ENCODE measurements at places on chromosomes 3 and 15. TPM values are rescaled to one million over a fixed set of nuclear protein-coding genes. Genes with fewer than 3 reads are reported as not detected.

Gene ACTC1
- 1.7 TPM for total RNA-seq

Gene NMD3
- total RNA-seq: 57.2 TPM

Gene SLC2A2
- total RNA-seq: 123 TPM

GRCh38 chr3:53082736-53083135 lies 36.9 kb upstream of the SFMBT1 start:
- DNase-seq: no peak
- peaks cover 19% of the 10 kb centered on the region for H3K4me1 ChIP-seq
- H3K27ac ChIP-seq: no peak overlapping the region
- no peaks in the 10 kb centered on the region for H3K27me3 ChIP-seq

GRCh38 chr3:125324341-125324740 lies 50.8 kb downstream of the ZNF148 start:
- peaks cover 4% of the 10 kb centered on the region for H3K36me3 ChIP-seq
- H3K27me3 ChIP-seq: no peaks in the 10 kb centered on the region
- DNase-seq: no peak
- no peak overlapping the region for H3K4me3 ChIP-seq
- no peaks in the 10 kb centered on the region for H3K4me1 ChIP-seq
- no peak overlapping the region for H3K27ac ChIP-seq

Gene P2RY12
- 0.07 TPM for total RNA-seq

Gene NR2E3
- total RNA-seq: not detected

Gene C3orf22
- not detected for total RNA-seq

Gene CAPN3
- total RNA-seq: 21.1 TPM

GRCh38 chr15:33099739-33100138 lies 94.8 kb downstream of the FMN1 start:
- H3K27ac ChIP-seq: no peak overlapping the region
- DNase-seq: no peak
- peaks cover 13% of the 10 kb centered on the region for H3K27me3 ChIP-seq
- no peaks in the 10 kb centered on the region for H3K36me3 ChIP-seq

GRCh38 chr3:7841451-7841850 lies 660.2 kb upstream of the LMCD1 start:
- H3K36me3 ChIP-seq: no peaks in the 10 kb centered on the region
- peak overlapping the region; percentile 5 for H3K27ac ChIP-seq
- H3K27me3 ChIP-seq: no peaks in the 10 kb centered on the region

DNA sequence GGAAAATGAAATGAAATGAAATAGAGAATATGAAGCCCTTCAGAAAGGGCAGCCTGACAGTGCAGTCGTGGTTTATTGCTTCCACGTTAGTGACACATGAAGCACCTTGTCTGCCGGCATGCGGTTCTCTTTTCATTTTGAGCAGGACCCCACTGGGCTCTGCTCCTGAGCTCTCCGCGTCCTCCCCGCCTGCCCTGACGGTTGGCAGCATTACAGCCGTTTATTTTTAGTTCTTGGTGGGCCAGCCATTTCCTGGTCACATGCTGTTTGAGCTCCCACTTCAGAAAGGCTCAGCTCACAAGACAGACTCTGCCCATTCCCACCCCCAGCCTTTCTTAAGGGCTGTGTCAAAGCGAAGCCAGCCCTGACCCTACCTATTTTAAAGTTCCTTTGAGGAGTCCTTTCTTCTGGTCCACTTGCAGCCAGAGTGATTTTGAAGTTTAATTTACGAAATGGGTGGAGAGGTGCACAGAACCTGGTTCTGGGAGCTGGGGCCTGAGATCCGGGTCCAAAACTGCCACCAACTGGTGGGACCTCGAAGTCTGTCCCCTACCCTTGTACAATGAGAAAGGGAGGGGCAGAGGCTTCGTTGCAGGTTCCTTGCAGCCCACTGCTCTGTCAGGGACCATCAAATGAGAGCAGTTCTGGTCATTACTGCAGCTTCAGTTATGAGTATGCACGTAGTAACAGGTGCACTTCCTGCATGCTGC lies 60.1 kb downstream of the MGLL start:
- H3K4me1 ChIP-seq: no peaks in the 10 kb centered on the region
- DNase-seq: no peak
- H3K36me3 ChIP-seq: no peaks in the 10 kb centered on the region
